CD4-positive, alpha-beta T cell treated with Interleukin-17A for 1 hour (primary cell): ENCODE measurements at places on chromosomes 11 and 22.
A peak's percentile ranks its signal among the peaks of the same experiment; 100 is the strongest.

GRCh38 chr11:69152733-69153421 lies 2.9 kb upstream of the SMIM38 start:
- DNase-seq, result no peak

DNA sequence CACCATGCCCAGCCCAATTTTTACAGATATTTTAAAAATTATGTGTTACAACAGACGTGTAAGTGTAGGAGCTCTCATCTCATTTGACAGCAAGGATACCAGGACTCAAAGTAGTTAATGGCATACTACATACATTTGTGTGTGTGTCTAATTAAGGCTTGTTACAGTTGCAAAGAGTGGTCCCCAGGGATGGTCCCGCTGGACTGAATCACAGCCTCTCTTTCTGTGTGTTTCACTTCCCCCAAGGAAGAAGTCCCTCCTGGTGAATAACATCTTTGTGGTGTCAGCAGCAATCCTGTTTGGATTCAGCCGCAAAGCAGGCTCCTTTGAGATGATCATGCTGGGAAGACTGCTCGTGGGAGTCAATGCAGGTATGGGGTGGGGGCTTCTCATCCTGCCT lies 17.2 kb downstream of the SLC2A11 start:
- no peak for DNase-seq

- no peak for DNase-seq
Measured at GRCh38 chr11:13448876-13449275, 14.1 kb downstream of the BTBD10 start.

DNA sequence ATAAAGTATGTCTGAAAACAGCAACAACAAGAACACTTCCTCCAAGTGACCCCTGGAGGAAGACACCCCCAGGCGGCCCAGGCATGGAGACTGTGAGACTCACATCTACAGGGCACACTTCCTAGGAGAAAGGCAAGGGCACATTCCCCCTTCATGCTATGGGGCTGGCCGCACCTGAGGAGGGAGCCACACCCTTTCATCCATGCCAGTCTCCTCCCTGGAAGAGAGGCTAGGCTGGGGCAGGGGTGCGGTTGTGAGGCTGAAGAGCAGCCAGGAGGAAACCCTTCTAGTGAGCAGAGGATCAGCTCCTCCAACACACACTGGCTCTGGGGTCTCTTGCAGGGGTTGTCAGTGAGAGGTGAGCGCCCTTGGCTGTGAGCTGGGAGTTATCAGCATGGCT lies 678.8 kb downstream of the NTM start:
- DNase-seq, result no peak

GRCh38 chr22:24429411-24430365 lies 2.3 kb downstream of the ADORA2A start:
- peak; percentile 68 for DNase-seq

GRCh38 chr11:63508745-63509144 lies 2.9 kb downstream of the LGALS12 start:
- DNase-seq, result no peak

DNA sequence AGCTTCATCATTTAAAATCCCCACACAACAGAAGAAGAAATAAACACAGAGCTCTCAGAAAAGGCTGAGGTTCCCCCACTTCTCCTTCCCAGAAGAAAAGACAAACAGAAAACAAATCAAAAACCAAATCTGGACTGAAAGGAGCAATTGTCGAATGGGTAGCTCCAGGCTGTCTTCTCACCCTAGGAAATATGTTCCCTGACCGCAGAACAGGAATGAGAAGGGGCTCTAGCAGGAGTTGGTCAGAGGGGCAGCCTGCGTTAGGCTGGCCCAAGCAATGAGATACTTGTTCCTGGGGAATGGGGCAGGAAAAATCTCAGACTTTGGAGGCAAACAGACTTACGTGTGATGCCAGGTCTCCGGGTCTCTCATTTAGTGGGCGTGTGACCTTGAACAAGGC lies 562.6 kb upstream of the CADM1 start:
- DNase-seq, result no peak

DNA sequence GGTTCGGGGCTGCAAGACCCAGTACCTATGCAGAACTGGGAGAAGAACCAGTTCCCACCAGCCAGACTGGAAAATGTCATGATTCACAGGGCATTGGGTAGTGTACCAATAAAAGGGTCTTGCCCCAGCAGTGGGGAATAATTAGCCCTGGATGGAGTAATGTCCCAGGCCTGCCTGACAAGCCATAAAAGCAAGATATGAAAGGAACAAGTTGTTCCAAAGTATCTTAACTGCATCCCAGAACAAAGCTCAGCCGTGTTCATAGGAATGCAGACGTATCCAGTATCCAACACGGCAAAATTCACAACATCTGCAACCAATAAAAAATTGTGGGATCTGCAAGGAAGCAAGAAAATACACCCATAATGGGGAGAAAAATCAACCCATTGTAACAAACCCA lies 47.9 kb downstream of the ASCL2 start:
- DNase-seq, result no peak

DNA sequence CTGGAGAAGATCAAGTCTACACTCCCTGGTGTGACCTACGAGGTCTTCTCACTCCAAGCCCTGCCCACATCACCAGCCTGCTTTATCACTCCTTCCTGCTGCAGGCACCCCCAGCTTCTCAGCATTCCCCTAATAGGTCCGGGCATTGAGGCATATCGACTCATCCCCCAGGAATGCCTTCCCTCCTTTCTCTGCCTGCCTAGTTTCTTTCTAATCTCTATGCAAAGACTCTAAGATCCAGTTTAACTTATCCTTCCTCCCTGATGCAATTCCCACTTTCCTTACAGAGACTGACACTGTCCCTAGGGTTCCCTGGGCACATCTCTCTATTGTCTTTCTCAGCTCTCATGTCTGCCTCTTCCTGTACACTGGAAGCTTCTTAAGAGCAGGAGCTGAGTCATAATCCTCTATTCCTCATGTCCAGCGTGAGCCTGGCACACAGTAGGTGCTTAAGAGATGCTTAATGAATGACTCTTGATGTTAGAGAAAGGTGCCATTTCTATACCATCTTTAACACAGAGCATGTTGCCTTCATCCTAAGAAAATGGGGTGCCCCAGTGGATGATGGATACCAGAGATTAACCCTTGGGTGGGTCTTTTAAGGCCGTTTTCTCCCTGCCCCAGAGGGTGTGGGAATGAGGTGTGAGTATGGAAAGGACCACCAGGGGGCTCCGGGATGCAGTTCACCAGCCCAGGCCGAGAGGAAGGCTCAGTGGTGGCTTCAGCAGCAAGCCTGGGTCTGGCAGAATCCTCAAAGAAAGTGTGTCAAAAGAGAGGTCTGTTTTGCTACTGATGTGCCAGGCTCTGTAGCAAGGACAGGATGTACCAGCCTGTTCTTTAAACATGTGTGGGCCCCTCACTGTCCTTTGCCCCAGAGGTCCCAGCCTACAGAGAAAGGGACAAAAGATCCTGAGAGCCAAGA lies 34.7 kb downstream of the PARVA start:
- DNase-seq, result peak; percentile 14

DNA sequence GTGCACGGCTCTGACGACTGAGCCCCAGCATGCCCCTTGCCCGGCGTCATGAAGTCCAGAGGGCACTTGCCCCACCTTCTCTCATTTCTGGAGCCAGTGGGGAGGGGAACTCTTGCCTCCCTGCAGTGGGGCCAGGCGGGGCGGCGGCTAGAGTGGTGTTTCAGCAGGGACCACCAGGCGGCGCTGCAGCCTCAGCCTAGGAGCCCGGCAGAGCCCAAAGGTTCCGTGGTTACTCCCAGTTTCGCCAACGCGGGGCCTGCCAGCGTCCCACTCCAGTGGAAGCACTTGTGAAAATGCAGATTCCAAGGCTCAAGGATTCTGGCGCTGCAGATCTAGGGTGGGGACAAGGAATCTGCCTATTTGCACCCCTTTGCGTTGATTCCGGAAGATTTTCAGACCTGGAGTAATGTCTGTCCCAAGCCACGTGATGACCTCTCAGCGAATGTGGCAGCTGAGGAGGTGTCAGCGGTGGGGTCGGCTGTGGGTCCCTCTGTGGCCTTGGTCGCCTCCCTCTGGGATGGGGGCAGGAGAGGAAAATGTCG lies 55.7 kb downstream of the CD82 start:
- peak; percentile 66 for DNase-seq

- no peak for DNase-seq
Measured at GRCh38 chr11:105838668-105839384, 183.2 kb downstream of the MSANTD4 start.

- no peak for DNase-seq
Measured at GRCh38 chr11:133835593-133836548, 9.4 kb downstream of the SPATA19 start.

GRCh38 chr11:84870486-84870885 lies 756.7 kb downstream of the DLG2 start:
- DNase-seq, result no peak

GRCh38 chr11:12169822-12170221 lies 59.4 kb downstream of the MICAL2 start:
- no peak for DNase-seq

DNA sequence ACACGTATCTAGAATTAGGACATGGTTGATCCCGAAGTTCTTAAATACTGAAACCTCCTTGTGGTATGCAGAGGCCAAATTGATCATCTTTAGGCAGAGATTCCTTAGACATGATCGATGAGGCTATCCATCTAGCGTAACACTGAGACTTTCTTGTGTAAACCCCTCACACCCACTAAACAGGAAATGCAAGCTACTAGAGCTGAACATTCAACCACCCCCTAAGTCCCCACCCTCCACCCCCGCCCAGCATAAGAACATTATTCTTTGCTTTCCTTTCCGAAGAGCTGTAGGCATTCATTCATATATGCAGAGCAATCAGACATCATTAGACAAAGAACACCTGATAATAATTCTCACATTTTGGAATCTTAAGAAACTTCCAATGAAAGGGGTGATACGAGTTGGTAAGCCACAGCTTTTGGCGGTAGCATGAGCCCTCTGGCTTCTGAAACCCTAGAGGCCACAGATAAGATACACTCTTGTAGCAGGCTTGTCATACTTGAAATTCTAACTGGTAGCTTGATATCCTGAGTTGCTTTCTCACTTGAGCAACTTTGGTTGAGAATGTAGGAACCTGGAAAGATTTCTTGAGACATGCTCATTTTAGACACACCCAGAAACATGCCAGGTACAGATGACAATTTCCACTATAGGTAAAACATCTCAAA lies 42.2 kb downstream of the FLI1 start:
- peak; percentile 42 for DNase-seq

GRCh38 chr22:47811971-47812370 lies 1049.5 kb downstream of the TBC1D22A start:
- no peak for DNase-seq

GRCh38 chr22:23622634-23623033 lies 9.5 kb downstream of the DRICH1 start:
- DNase-seq, result no peak

GRCh38 chr11:32426192-32426591 lies 9.1 kb downstream of the WT1 start:
- DNase-seq, result no peak

GRCh38 chr11:49952091-49952490 lies at the start of gene OR4C13:
Gene OR4C13, plus strand, starts transcription at chr11:49952391. Its CDS starts 32 bp downstream, at chr11:49952423.
- no peak for DNase-seq

DNA sequence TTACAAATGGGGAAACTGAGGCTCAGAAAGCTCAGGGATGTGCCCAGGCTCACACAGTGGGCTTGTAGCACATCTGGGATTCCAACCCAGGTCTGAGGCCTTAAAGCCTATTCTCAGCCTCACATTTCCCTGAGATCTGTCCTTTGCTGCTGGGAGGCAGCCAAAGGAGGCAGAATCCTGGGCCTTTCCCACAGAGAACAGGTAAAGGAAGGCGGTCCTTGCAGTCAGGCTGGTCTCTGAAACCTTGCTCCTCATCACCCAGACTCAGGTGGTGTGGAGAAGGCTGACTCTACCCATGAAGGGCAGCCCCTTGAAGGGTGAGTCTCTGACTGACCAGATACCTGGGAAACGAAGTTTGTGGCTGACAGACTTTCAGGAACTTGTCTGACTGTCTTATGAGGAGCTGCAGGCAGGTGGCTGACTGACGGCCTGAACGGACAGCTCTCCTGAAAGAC lies 7.8 kb downstream of the SLCO2B1 start:
- DNase-seq, result no peak

DNA sequence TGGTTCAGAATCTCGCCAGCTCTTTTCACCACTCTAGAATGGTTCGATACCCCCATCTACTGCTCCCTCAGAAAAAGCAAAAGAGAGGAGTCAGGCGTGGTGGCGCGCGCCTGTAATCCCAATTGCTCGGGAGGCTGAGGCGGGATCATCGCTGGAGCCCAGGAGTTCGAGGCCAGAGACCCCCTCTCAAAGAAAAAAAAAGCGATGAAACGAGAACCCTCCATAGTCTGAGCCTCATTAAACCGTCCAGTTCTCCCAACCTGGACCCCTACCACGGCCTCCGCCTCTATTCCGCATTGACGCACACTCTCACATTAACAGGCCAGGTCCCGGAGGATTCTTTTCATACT lies 439 bp downstream of the SPA17 start:
- DNase-seq, result no peak

GRCh38 chr11:13784855-13785254 lies 116.4 kb downstream of the FAR1 start:
- no peak for DNase-seq

DNA sequence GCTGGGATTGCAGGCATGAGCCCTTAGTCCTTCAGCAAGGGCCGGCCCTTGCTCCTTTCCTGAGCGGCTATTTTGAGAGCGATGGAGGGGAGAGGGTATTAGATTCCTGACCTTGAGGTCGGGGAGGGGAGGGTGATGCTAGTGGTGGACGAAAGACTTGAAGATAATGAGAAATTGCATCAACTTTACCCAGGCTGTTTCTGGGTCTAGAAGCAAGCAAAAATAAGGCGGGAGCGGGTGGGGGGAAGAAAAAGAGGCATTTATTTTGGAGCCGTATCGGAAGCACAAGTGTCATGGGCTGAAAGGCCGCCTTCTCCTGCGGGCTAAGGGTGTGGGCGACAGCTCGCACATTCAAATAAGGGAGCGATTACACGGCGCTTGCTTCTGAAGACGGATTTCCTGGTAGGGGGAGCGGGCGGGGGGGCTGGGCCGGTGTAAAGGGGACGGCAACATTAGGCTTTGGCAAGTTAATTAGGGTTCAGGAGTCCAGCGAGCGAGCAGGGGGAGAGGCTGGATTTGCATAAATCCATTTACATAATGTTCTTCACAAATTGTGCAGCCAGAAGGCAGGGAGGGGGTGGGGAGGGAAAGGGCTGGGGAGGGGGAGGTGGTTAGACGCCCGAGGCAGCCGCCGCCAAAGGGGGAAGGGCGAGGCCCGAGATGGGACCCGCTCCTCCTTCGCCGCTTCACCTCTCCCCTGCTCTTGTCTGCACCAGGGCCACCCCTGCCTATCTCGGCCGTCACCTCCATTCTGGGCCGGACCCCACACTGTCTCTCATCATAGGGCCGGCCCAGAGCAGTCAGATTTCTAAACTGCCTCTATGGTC lies 245.9 kb downstream of the MIAT start:
- DNase-seq, result no peak

DNA sequence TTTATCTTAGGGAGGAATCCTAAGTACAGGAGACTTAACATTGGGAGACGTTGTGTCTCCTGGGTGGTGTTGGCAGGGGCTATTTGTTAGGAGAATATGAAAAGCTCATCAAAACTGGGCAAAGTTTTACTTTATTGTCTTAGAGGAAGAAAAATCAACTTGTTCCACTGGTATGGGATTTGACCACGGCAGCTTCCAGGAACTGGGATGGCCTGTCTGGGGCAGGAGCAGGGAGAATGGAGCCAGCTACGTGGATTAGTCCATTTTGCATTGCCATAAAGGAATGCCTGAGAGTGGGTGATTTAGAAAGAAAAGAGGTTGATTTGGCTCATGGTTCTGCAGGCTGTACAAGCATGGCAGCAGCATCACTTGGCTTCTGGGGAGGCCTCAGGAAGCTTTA lies 198.4 kb downstream of the ADAMTS15 start:
- DNase-seq, result no peak

- DNase-seq, result no peak
Measured at GRCh38 chr11:57652662-57653061, 3.0 kb upstream of the YPEL4 start.

GRCh38 chr22:20857838-20858614 lies 585 bp downstream of the PI4KA start:
- DNase-seq, result peak; percentile 88
